ENCODE measurements at places on chromosomes 13 and 19.

DNA sequence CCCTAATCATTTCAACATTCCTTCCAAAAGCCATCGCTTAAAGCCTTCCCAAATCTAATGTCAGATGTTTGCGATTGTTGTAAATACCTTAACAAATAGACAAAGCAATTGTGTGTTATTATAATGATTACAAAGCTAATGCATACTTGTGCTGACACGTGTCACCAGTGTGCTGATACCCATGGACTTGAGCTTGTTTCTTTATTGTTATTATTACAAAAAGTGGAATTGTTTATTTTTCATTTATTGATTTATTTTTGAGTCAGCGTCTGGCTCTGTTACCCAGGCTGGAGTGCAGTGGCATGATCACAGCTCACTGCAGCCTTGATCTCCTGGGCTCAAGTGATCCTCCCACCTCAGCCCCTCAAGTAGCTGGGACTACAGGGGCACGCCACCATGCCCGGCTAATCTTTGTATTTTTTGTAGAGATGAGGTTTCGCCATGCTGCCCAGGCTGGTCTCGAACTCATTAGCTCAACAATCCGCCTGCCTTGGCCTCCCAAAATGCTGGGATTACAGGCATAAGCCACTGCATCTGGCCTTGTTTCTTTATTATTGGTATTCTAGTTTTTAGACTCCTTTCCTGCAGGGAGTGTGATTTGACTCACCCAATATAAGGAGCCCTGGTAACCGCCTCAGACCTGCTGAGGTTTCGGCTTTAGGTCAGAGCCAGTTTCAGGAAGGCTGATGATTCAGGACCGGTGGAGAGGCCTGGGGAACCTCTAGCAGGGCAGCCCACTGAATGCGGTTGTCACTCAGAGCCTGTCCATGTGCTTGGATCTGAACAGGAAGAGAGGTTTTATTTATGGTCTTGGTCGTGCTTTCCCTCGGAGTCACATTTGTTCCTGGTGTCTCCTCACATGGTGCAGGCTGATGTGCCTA is 2.1 kb upstream of the FBXO17 start:
- no peak for DNase-seq

DNA sequence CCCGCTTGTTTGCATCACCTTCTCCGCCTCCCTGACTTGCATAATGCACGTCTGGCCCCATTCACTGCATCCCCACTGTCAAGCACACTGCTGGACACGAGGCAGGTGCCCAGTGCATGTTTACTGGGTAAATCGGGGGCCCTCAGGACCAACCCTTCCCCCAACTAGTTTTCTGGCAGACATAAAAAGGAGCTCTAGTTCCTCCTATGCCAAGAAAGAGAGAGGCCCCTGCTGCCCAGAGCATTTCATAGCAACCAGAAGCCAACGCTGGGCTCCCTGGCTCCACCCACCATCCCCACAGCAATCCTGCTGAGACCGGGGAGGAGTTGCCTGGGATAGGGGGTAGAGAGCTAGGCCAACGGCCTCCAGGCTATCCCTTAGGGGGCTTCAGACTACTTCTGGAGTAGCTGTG is 23.2 kb downstream of the ANKRD27 start:
- DNase-seq: no peak

DNA sequence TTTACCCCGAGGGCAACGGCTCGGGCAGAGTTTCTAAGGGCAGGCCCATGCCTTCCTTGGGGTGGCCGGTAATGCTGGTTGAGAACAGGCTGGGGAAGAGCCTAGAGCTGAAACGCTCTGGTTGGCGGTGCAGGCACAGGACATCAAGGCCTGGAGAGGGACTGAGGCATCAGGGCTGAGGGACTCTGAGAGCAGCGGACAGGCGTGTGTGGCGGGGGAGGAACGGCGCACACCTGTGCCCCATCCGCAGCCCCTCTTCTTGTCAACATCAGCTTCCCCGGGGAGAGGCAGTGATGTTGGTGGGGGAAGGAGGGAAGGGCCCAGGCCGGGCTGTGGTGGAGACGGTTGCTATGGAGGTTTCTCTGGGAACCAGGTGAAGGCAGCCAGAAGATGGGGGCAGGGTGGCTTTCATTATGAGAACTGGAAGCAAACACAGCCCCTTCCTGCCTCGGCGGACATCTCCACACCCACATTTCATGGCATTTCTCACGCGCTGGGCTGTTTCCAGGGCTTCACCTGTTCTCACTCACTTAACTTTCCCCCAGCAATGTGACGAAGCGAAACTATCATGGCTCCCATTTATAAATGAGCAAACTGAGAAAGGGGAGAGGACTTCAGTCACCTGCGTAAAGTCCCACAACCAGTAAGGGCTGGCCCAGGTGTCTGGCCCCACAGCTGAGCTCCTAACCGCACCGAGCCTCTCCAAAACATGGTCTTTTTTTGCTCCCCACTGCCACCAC is 8.2 kb upstream of the ATF5 start:
- DNase-seq: peak; percentile 92

- DNase-seq: peak; percentile 19
Measured at GRCh38 chr19:50430888-50431342, 1.8 kb upstream of the MYBPC2 start.

DNA sequence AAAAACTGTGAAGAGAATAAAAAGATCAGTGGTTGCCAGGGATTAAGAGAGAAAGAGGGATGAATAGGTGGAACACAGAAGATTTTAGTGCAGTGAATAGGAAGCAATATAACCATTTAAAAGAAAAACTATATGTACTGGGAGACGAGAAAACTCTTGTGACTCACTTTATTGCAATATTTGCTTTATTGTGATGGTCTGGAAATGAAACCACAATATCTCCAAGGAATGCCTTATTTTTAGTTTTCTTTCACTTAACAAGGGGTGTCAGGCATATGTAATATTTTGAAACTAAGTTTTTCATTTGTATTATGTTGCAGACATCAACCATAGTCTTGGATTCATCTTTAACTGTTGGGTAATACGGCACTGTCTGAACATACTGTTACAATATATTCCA is 1308.2 kb downstream of the PCDH9 start:
- DNase-seq: no peak
